Activated naive CD4-positive, alpha-beta T cell treated with anti-CD3 and anti-CD28 coated beads, Interleukin-2, amount 50 U/mL, for 72 hours (primary cell): ENCODE measurements at places on chromosomes 1 and 21. TPM values are rescaled to one million over a fixed set of nuclear protein-coding genes. Genes with fewer than 3 reads are reported as not detected.

OR2T33 gene
- total RNA-seq, result not detected

LRRC39 gene
- 0.70 TPM for total RNA-seq

PROK1 gene
- not detected for total RNA-seq

LRRC71 gene
- total RNA-seq, result not detected

KCNJ10 gene
- not detected for total RNA-seq

APCS gene
- total RNA-seq, result not detected

NPHP4 gene
- 10.0 TPM for total RNA-seq

ZNF692 gene
- 93.0 TPM for total RNA-seq

CTXND2 gene
- total RNA-seq, result not detected

AUNIP gene
- 10.6 TPM for total RNA-seq

PRPF38B gene
- 64.5 TPM for total RNA-seq

PAPPA2 gene
- 1.3 TPM for total RNA-seq

CYP4X1 gene
- not detected for total RNA-seq

DNA sequence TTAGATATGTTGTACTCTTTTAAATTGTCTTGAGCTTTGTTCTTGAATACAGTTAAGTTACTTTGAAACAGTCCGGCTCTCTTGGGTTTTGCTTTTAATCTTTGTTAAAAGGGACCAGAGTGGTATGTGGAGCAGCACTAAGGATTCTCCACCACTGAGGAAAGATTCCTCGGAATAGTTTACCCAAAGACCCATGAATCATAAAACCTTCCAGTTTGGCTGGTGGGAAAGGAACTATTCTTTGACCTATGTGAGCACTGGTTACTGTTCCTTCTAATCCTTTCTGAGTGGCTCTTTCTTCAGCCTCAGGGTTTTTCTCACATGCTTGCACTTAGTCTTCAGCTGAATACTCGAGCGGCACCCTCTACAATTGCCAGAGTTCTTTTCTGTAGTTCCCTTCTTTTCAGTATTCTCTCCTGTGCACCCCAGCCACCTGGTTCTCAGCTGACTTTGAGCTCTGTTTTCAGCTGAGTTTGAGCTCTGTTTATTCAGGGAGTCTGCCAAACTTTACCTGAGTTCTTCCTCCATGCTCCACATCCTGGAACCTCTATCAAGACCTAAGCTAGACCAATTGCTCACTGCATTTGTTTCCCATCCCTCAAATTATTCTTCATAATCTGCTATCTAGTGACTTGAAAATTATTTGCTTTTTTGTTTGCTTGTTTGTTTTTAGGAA, 253.8 kb upstream of the PLXNA2 start:
- no peak for DNase-seq

- no peak for DNase-seq
These were observed 53.0 kb downstream of the LRRC71 start for GRCh38 chr1:156973417-156973816.

DNA sequence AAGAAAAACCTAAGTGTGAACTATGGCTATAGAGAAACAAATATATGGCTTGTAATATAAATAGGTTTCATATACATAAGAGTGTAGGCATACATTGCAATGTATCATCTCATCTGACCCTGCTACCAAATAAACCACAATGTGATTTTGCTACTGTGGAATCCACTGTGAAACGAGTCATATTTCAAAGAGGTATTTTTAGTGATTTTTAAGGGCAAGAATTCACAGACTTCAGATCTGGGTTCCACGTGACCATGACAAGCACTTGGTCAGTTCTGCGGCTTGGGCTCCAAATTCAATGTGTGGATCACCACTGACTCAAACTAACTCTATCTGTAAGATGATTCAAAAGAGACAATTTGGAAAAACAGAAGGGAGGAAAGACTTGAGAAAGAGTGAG, 147.0 kb upstream of the ERG start:
- no peak for DNase-seq

GRCh38 chr21:16195538-16195910, 465.7 kb downstream of the USP25 start:
- no peak for DNase-seq

GRCh38 chr21:37550618-37551330, 184.2 kb downstream of the DYRK1A start:
- no peak for DNase-seq

DNA sequence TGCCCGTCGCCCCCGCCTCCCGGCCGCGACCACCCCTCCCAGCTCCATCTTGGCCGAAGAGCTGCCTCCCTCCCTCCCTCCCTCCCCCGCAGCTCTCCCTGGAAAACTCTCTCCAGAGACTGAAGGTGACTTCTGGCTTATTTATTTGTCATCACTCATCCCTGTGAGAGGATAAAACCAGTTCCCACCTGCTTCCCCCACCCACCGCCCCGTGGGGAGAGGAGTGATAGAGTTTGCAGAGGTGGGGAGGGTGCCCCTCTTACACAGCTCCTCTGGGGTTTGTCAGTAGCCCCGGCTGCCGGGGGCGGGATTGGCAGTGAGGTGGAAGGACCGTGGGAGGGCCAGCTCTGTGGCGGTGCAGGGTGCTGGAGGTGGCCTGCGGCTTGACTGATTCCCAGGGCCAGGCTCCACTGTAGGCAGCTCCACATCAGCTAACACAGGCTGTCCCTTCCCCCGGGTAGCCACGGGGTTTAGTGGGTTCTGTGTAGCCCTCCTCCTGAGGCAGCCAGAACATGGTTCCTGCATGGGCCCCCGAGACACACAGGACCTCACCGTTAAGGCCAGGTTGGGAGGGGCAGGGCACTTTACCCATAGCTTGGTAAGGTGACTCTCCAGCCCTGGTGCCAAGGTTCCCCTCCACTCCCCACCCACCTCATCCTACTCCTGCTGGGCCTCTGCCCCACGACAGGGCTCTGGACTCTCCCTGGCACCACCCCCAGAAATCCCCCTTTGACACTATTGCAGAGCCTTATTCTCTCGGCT, 62.2 kb downstream of the ELK4 start:
- no peak for DNase-seq

GRCh38 chr1:223745731-223746130, 33.4 kb downstream of the CAPN2 start:
- DNase-seq, result no peak

- DNase-seq, result no peak
These were observed 471.4 kb downstream of the PTBP2 start for GRCh38 chr1:97192872-97193572.

DNA sequence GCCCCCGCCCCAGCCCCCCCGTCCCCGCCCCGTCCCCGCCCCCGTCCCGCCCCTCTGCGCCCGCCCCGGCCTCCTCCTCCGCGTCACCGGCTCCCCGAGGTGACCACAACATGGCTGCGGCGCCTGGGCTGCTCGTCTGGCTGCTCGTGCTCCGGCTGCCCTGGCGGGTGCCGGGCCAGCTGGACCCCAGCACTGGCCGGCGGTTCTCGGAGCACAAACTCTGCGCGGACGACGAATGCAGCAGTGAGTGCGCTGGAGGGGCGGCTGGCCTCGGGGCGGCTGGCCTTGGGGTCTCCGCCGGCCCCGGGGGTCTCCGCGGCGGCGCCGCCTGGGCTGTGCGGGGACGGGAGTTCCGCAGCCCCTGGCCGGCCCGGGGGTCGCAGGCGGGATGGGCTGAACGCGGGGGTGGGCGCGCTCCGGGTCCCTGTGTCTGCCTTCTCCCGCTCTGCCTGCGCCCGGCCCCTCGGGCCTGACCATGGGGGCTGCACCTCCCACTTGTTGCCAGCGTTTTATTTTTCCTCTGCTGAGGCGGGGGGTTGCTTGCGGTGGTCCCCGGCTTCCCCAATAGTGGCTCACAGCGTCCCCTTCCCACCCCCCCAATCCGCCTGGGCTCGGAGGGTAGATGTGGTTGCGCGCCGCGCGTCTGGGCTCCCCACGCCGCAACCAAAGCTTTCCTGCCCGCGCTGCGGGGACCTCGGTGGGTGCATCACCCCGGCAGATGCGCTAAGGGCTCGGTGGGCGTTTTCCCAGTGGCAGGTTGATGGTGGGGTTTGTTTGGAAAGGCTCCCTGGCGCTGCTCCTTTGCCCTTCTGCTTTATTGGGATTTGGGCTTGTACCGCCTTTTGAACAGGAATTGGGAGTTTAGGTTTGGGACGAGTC, at the start of gene MIA3:
TSS of gene MIA3 (plus strand) at position 97 of the 879 bp plus-strand sequence. CDS start at position 111, 14 bp downstream.
- peak; percentile 65 for DNase-seq

GRCh38 chr1:8701794-8702471, 115.5 kb downstream of the RERE start:
- no peak for DNase-seq

GRCh38 chr21:22871692-22872091, 1873.5 kb downstream of the NCAM2 start:
- DNase-seq, result no peak

- no peak for DNase-seq
These were observed 11.8 kb upstream of the RHBDL2 start for GRCh38 chr1:38953433-38953860.

GRCh38 chr1:247548769-247549182, at the start of gene GCSAML:
Gene GCSAML, plus strand, starts transcription at chr1:247549134. Its CDS starts 58 bp downstream, at chr1:247549192.
- DNase-seq, result no peak

DNA sequence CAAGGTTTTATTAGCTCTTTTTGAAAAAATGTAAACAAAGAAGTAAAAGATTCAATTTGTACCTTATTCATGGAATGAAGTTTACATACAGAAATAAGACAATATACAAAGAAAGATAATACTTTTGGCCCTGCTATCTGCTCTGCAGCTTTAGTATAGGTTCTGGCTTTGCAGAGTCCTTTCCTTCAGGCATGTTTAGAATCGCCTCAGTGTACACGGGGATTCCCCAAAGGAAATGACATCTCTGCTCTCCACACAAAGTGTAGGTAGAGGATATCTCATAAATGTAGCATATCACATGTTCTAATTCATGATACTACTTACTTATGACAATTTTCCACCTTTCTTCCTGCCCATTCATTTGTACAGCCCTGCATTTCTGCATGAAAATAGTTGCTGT, 222.6 kb upstream of the DPYD start:
- no peak for DNase-seq

GRCh38 chr1:147243228-147243685, 773 bp downstream of the CHD1L start:
- peak; percentile 24 for DNase-seq
